ENCODE measurements at places on chromosomes 2 and 18.

- peak; percentile 48 for DNase-seq
Observed at GRCh38 chr18:9803063-9803697, 82.6 kb upstream of the TXNDC2 start.

GRCh38 chr2:148031152-148031551 lies 10.3 kb downstream of the MBD5 start:
- no peak for DNase-seq

DNA sequence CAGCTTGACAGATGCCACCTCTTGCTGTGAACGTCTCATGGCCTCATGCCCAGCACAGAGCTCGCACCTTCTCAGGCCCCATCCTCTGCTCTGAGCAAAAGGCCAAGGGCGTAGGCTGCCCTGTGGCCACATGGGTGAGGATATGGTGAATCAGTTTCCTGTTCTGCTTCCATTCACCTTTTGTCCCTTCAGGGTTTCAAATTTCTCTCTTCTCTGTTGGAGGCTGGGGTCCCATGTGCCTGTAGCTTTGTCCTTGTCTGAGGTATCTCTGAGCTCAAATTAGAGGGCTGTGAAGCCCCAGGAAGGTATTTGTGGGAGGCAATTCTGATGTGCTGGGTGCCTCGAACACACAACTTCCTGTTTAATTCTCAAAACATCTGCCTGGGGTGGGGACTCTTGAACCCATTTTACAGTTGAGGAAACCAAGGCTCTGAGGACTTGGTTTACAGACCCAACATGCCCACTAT lies 29.0 kb downstream of the ZAP70 start:
- peak; percentile 15 for DNase-seq

GRCh38 chr2:136363470-136363869 lies 245.5 kb upstream of the CXCR4 start:
- no peak for DNase-seq

- DNase-seq = no peak
Observed at GRCh38 chr2:100302585-100302892, 19.8 kb downstream of the LONRF2 start.

GRCh38 chr2:10977621-10978020 lies 65.9 kb downstream of the KCNF1 start:
- DNase-seq = peak; percentile 26

- DNase-seq = peak; percentile 64
Observed at GRCh38 chr2:9135822-9136558, 70.6 kb upstream of the ASAP2 start.

DNA sequence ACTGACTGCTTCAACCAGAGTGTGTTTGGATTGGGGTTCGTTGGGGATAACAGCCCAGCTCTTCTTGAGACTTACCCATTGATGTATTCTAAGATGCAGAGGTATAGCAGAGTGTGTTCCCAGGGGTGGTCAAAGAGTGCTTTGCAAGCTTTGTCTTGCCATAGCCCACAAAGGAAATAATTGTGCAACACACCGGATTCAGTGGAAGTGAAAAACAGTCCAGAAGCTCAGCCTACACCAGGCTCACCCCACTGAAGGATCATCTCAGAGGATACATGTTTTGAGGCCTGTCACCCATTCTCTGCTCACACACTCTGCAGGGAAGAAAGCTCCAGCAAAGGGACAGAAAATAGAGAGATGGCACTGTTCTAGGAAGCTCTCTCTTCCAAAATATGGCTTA lies 9.6 kb downstream of the CACNB4 start:
- DNase-seq = no peak

GRCh38 chr2:233365861-233366520 lies 11.7 kb downstream of the DGKD start:
- DNase-seq = no peak

DNA sequence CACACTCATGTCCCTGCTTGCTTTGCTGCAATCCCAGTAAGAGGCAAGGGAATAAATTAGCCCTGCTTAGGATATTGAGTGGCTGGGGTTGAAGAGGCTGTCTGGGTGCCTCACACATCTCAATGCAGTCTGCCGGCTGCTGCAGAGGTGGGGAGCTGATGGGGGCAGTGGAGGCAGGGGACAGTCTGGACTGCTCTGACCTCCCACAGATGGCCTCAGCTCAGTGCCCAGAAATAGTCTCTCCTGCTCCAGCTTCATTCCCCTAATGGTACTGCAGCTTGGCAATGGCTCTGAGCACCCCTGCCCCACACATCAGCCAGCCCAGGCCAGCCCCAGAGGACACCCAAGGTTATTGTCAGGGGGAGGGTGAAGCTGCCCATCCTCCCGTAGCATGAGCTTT lies 21.5 kb upstream of the TNS1 start:
- DNase-seq = no peak

- no peak for DNase-seq
Observed at GRCh38 chr18:59551902-59552635, 145.2 kb downstream of the CCBE1 start.

GRCh38 chr2:96541398-96542152 lies 5.0 kb downstream of the ARID5A start:
- no peak for DNase-seq

GRCh38 chr18:50734342-50734741 lies 85.5 kb downstream of the MRO start:
- no peak for DNase-seq

GRCh38 chr2:224819075-224819474 lies 102.9 kb upstream of the CCDC195 start:
- DNase-seq = peak; percentile 14

DNA sequence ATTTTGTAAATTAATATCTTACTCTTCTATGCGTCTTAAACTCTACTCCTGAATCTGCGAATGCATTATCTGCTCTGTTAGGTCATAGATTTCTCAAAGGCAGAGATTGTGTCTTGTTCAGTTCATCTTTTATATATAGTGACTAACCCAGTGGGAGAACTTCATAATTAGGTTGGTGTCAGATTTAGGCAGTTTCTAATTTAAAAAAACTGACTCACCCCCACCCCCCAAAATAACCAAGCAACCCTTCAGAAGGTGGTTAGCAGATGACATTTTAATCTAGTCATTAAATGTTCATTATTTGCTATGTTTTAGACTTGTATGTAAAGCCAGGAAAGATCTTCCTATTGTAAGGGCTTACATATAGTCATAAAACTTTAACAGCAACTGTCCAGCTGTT lies 10.4 kb downstream of the SERPINB12 start:
- DNase-seq = no peak

- no peak for DNase-seq
Observed at GRCh38 chr18:28136071-28136470, 40.9 kb downstream of the CDH2 start.

- DNase-seq = no peak
Observed at GRCh38 chr18:50373561-50374219, 1.2 kb upstream of the SKA1 start.

- no peak for DNase-seq
Observed at GRCh38 chr2:189959450-189959849, 103.1 kb downstream of the MSTN start.

GRCh38 chr18:27428120-27428519 lies 243.0 kb upstream of the CHST9 start:
- no peak for DNase-seq

DNA sequence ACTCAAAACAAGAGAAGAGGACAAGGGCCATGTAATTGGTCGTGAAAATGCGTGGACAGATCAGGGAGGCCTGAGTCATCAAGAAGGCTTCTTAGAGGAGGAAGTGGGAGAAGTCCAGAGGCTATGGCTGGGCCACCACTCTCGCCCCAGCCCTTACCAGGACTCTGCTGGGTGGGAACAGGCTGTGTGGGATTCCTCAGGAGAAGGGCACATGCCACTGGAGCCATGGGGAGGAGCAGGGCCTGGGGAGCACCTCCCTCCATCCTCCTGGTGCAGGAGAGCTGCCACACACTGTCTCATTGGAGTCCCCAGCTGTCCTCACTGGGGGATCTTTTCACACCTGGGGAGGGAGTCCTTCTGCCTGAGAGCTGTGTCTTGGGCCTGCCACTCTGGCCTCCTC lies 9.4 kb upstream of the RALB start:
- DNase-seq = peak; percentile 57

DNA sequence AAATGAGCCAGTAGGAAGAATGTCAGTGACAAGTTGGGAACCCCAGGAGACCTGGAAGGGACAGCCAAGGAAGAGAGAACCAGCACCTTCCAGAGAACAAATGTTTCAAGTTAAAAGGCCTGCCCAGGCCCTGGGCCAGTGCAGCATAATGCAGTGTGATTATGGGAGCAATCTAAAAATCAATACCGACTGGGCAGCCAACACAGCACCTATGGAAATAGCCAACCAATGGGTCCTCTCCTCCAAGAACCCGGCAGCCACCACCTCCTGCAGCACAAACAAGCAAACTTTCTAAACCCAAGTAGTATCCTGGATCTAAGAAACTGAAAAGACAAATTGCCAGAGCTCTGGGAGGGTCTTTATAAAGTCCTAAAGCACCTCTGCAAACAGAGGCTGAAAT lies 71.7 kb downstream of the CLHC1 start:
- DNase-seq = no peak

GRCh38 chr2:152433289-152433688 lies 98.3 kb downstream of the FMNL2 start:
- DNase-seq = no peak

DNA sequence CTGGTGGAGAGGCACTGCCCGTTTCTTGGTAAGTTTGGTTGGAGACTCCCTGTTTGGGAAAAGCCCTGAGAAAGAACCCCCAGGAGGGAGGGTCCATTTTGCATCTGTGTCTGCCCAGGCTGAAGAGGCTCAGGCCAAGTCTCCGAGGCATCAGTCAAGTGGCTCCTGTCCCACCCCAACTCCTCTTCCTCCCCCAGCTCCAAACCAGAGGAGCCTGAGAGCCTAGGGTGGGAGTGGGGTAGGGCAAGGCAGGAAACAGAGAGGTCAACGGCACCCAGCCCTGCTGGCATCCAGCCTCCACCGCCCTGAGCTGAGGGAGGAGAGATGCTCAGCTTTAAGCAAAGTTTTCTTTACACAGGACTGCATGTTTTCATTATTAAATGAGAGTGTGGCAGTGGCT lies 38.2 kb downstream of the CYP27C1 start:
- no peak for DNase-seq

- no peak for DNase-seq
Observed at GRCh38 chr2:719734-720133, 42.5 kb upstream of the TMEM18 start.

DNA sequence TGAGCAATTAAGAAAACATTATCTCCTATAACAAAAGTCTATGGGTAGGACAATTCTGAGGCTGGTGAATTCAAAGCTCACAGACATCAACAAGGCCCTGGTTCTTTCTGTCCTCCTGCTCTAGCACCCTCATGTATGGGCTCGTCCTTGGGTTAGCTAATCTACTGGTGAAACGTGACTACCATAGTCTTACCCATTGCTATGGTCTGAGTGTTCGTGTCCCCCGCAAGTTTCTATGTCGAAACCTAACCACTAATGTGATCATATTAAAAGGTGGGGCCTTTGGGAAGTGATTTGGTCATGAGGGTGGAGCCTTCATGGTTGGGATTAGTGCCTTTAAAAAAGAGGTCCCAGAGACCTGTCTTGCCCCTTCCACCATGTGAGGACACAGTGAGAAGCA lies 564.7 kb downstream of the TNS1 start:
- DNase-seq = no peak

- no peak for DNase-seq
Observed at GRCh38 chr18:61832858-61833257, 59.9 kb downstream of the RNF152 start.

DNA sequence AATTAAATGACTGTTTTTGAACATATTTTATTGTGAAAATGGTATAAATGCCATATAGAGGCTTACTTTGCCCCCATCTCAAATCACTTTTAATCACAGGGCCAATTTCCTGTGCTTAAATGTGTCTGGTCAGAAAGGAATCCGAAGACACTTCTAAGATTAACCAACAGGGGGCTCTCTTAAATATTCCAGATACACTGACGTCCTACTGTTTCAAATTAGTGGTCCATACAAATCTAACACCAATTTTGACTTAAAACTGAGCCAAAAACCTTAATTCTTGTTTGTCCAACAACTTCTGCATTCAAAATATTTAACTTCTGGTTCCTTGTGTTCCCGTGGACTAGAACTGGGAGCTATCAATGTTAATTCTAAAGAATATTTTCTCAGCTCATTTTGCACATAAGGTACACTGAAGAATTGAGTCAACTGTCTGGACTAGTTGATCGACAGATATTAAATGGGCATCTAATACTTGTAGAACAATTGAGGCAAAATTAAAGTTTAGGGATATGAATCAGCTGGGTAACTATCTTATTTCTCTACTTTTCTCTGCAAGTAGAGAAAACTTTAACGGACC lies 557.5 kb downstream of the ARHGAP15 start:
- peak; percentile 36 for DNase-seq

- no peak for DNase-seq
Observed at GRCh38 chr2:181046833-181047232, 66.4 kb downstream of the UBE2E3 start.

DNA sequence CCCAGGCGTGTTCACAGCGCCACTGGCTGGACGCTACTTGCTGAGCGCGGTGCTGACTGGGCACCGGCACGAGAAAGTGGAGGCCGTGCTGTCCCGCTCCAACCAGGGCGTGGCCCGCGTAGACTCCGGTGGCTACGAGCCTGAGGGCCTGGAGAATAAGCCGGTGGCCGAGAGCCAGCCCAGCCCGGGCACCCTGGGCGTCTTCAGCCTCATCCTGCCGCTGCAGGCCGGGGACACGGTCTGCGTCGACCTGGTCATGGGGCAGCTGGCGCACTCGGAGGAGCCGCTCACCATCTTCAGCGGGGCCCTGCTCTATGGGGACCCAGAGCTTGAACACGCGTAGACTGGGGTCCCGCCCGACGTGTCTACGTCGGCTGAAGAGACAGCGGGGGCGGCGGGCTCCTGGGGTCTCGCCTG lies 891 bp upstream of the KHK start:
- DNase-seq = peak; percentile 70

GRCh38 chr2:105439141-105439540 lies 40.3 kb upstream of the FHL2 start:
- peak; percentile 45 for DNase-seq

DNA sequence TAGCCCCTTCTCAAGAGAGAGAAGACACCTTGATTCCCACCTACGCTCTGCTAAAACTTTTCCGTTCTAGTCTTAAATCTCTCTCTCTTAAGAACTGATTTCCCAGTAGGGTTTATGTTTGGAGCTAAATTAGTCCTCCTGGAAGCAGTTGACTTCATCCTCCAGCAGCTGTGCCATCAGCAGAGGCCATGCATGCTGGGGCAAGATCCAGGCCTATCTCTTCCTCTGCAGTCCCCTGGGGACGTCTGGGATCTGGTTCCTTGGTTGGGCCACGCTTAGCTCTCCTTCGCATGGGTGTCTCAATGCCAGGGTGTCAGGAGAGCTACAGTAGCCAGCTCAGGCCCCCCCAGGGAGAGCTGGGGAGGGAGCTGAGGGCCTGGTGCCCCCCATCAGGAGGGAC lies 49.7 kb downstream of the HPCAL1 start:
- no peak for DNase-seq

GRCh38 chr2:115364093-115364492 lies 921.7 kb downstream of the DPP10 start:
- no peak for DNase-seq

- peak; percentile 12 for DNase-seq
Observed at GRCh38 chr2:85913884-85914881, 25.4 kb upstream of the ST3GAL5 start.

All from fibroblast of lung (primary cell).